ENCODE measurements at places on chromosomes 3 and 15. TPM values are rescaled to one million over a fixed set of nuclear protein-coding genes. Genes with fewer than 3 reads are reported as not detected.

The CYP1A2 gene
- not detected for total RNA-seq

The CPN2 gene
- total RNA-seq, result not detected

The EID1 gene
- 169 TPM for total RNA-seq

The OR5K2 gene
- total RNA-seq, result not detected

The EXD1 gene
- total RNA-seq, result not detected

DNA sequence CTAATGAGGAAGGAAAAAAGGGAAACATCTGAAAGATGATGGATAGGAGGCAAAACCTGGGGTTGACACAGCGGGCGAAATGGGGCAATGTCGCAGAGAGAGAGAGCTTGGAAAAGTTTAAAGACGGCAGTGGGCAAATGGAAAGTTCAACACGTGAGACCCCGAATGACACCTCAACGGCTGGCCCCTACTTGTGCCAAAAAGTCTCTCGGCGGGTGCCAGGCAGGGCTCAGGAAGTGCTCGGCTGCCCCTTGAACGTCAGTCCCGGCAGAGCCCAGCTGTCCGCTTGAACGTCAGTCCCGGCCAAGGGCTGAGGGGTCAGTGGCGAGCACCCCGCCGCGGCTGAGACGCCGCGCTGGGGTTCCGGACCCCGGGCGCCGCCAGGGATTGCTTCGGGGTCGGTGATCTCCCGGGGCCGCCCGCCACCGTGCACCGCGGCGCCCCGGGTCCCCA, 658 bp downstream of the EOGT start:
- DNase-seq, result peak; percentile 86
- no peaks in the 10 kb centered on the region for H3K27me3 ChIP-seq
- H3K4me3 ChIP-seq, result peak overlapping the region; percentile 81
- peak overlapping the region; percentile 100 for H3K27ac ChIP-seq

GRCh38 chr3:126827121-126827520, 123.1 kb downstream of the CHCHD6 start:
- no peak overlapping the region for H3K4me3 ChIP-seq
- no peaks in the 10 kb centered on the region for H3K4me1 ChIP-seq
- H3K36me3 ChIP-seq, result no peaks in the 10 kb centered on the region
- H3K27me3 ChIP-seq, result no peaks in the 10 kb centered on the region
- no peak overlapping the region for H3K27ac ChIP-seq

DNA sequence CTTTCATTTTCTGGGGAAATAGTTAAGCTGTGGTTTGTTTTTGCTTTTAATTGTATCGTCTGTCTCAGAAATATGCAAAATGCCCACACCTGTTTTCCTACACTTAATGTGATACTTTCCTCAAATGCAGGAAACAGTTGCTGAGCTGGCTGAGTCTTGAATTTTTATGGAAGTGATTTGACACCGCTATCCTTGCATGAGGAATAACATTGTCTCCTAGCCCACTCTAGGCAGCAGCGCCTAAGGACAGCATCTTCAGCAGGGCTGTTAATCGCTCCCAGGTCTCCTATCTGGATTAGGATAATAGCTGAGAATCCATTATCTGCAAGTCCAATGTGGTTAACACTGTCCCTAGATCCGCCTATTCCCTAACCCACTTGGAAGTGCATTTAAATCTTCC, 132.6 kb upstream of the NR2E3 start:
- peaks cover 8% of the 10 kb centered on the region for H3K4me1 ChIP-seq
- H3K27me3 ChIP-seq, result no peaks in the 10 kb centered on the region
- H3K36me3 ChIP-seq, result no peaks in the 10 kb centered on the region
- DNase-seq, result no peak
- no peak overlapping the region for H3K27ac ChIP-seq

- H3K4me1 ChIP-seq, result peaks cover 10% of the 10 kb centered on the region
- no peak for DNase-seq
- H3K4me3 ChIP-seq, result no peak overlapping the region
These were observed 152.3 kb upstream of the ROPN1 start for GRCh38 chr3:124144035-124144814.

DNA sequence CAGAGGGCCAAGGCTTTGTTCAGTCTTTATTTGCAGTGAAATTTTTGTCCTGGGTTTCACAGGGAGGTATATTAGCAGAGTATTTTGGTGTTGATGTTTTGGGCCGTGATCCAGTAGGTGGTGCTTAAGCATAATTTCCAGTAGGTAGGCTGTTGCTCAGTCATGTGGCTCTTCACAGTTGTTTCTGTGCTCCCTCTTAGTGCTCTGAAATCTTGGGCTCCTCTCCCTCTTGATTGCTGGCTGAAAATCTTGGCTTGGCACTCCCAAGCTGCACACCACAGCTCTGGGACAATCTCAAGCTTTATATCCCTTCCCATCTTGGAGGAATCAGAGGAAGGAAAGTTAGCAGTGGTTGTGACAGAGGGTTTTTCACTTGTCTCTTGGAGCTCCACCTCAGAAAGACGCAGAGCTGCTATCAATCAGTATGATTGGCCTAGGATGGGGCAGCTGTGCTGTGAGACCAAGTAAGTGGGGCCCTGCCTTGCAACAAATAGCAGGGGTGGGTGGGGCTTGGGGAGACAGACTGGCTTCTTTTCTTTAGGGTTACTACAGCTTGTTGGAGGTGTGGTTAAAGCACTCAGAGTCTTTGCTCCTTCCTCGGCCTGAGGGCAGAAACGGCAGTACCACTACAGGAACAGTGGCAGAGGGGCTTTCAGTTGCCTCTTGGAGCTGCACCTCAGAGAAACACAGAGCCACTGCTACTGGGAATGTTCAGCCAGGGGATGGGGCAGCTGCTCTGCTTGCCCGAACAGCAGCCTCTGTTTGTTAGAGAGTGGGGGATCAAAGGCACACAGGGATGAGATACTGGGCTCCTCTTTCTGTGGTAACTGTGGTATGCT, 627.0 kb downstream of the SI start:
- H3K36me3 ChIP-seq, result no peaks in the 10 kb centered on the region
- H3K27ac ChIP-seq, result no peak overlapping the region
- H3K27me3 ChIP-seq, result no peaks in the 10 kb centered on the region
- H3K4me1 ChIP-seq, result no peaks in the 10 kb centered on the region
- no peak overlapping the region for H3K4me3 ChIP-seq

GRCh38 chr15:96253006-96253747, 77.3 kb upstream of the NR2F2 start:
- no peak for DNase-seq
- H3K36me3 ChIP-seq, result no peaks in the 10 kb centered on the region
- no peaks in the 10 kb centered on the region for H3K4me1 ChIP-seq
- H3K27ac ChIP-seq, result no peak overlapping the region
- H3K4me3 ChIP-seq, result no peak overlapping the region
- H3K27me3 ChIP-seq, result no peaks in the 10 kb centered on the region

GRCh38 chr3:72727172-72727571, 121.1 kb downstream of the SHQ1 start:
- H3K27ac ChIP-seq, result no peak overlapping the region
- H3K4me3 ChIP-seq, result no peak overlapping the region
- H3K27me3 ChIP-seq, result no peaks in the 10 kb centered on the region
- H3K36me3 ChIP-seq, result no peaks in the 10 kb centered on the region
- H3K4me1 ChIP-seq, result no peaks in the 10 kb centered on the region
- no peak for DNase-seq

DNA sequence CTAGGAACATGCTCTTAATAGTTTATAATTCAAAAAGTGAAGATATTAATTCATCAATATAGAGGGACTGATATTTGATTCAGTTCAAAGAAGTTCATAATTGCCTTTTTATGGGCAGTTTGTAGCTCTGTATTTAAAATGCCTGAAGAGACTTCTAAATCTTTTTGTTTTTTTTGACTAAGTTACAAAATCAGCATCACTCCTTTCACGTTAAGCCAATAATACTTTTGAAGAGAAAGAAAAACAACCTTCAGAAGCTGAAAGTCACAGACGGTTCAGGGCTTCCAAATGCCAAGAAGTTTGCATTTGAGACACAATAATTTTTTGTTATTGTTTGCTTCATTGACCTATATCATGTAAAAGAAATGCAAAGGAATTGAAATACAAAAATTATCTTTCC, 394.6 kb upstream of the NR2F2 start:
- no peaks in the 10 kb centered on the region for H3K36me3 ChIP-seq
- H3K27me3 ChIP-seq, result no peaks in the 10 kb centered on the region
- H3K27ac ChIP-seq, result no peak overlapping the region
- no peak overlapping the region for H3K4me3 ChIP-seq
- H3K4me1 ChIP-seq, result no peaks in the 10 kb centered on the region

GRCh38 chr3:119782460-119782859, 559 bp downstream of the NR1I2 start:
- DNase-seq, result no peak
- H3K4me1 ChIP-seq, result no peaks in the 10 kb centered on the region
- no peaks in the 10 kb centered on the region for H3K36me3 ChIP-seq
- H3K27ac ChIP-seq, result no peak overlapping the region
- H3K27me3 ChIP-seq, result no peaks in the 10 kb centered on the region

DNA sequence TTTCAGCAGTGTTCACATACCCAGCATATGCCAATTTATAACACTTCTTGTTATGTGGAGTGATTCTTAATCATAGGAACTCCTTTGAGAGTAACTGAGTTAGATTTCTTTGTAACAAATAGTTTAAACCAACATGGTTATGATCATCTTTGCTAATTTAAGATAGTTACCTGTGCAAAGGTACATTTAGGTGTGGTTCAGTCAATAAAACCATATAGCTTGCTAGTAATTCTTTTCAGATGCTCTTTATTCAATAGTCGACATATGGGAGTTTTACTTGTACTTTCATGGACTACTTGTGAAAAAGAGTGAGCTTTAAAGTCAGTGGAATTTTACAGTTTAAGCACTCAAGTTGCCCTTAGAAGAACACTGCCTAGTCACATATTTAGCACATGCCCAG, 5.2 kb downstream of the DNAJC13 start:
- H3K4me3 ChIP-seq, result no peak overlapping the region
- H3K27ac ChIP-seq, result no peak overlapping the region
- DNase-seq, result no peak
- H3K36me3 ChIP-seq, result no peaks in the 10 kb centered on the region
- no peaks in the 10 kb centered on the region for H3K27me3 ChIP-seq

DNA sequence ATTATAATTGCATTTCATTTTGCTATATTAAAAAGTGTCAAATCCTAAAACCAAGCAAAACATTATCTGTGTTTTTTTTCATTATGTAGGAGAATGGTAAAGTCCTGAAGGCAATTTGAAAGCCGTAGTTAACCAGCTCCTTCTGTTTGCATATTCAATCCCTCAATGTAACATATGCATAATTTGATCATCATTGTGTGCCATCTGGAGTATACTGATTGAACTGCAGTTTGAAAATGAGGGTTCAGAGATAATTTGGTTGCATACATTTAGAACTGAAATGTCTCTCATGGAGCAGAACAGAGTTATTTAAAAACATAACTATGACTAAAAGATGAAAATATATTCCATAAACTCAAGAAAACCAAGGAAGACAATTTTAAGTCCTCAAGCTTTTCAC, 518.6 kb downstream of the GBE1 start:
- H3K27me3 ChIP-seq, result no peaks in the 10 kb centered on the region
- H3K36me3 ChIP-seq, result no peaks in the 10 kb centered on the region
- H3K4me3 ChIP-seq, result no peak overlapping the region
- DNase-seq, result no peak
- H3K27ac ChIP-seq, result no peak overlapping the region

GRCh38 chr15:43439268-43439667, 53.7 kb downstream of the TP53BP1 start:
- no peaks in the 10 kb centered on the region for H3K4me1 ChIP-seq
- H3K4me3 ChIP-seq, result no peak overlapping the region
- no peak for DNase-seq
- no peaks in the 10 kb centered on the region for H3K27me3 ChIP-seq
- H3K27ac ChIP-seq, result no peak overlapping the region

DNA sequence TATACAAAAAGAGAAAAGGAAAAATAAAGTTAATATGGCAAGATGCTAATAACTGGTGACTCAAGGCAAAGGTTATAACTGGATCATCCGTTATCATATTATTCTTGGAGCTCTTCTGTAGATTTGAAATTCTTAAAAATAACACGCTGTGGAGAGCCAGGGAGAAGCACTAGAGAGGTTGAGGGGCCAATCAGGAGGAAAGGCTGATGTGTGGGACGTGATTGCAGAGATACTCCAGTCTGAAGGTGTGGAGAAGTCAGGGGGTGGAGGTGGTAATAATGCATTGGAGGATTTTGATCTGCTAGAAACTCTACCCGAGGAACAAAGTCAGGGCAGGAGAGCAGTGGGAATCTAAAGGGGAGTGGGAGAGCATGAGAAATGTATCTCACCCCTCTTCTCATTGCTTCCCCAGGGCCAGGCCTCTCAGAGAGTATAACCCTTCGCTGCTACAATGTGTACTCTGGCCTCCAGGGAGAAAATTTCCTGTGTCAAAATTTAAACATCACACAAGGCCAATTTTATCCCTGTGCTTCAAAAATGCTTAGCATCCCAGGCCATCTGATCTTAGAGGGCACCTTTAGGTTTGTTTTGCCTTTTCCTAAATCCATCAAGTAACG, 211.5 kb upstream of the SEMA6D start:
- DNase-seq, result no peak
- H3K36me3 ChIP-seq, result no peaks in the 10 kb centered on the region
- H3K27ac ChIP-seq, result peak overlapping the region; percentile 12

DNA sequence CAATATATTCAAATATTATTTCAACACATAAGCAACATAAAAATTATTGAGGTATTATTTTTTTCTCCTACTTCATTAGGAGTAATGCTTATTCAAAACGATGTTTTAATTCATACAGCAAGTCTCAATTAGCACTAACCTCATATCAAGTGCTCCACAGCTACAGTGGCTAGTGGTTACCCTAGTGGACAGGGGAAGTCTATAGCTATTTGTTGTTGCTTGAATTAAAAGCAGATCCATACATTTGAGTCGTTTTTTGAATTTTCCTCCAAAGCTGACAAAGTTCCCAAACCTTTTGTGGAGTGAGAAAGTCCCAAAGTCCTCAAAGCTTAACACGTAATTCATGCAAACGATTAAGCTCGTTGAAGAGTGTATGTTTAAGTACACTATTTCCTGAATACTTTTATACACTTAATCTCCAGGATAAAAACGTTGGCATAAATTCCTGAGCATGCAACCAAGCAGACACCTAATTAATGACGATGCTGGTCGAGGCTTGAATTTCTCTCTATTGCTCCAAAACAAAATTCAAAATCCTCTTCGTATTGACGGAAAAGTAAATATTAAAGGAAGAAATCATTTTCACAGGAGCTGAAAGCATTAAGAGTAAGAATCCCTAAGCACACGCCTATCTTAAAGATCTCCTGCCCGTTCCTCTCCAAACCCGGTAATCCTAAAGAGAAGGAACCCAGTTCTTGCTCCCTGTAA, 985 bp downstream of the VPS13C start:
- peak overlapping the region; percentile 98 for H3K4me3 ChIP-seq
- H3K27me3 ChIP-seq, result no peaks in the 10 kb centered on the region
- no peaks in the 10 kb centered on the region for H3K4me1 ChIP-seq
- H3K36me3 ChIP-seq, result no peaks in the 10 kb centered on the region
- no peak for DNase-seq
- H3K27ac ChIP-seq, result no peak overlapping the region
